Camera-type eye (tissue), 1 donor: ENCODE measurements at places on chromosomes 1 and 21. TPM values are rescaled to one million over a fixed set of nuclear protein-coding genes. Genes with fewer than 3 reads are reported as not detected.

The GNG4 gene
- total RNA-seq = 9.9 TPM

The GPR157 gene
- 2.5 TPM for total RNA-seq

The CTTNBP2NL gene
- total RNA-seq = 27.7 TPM

The RPE65 gene
- total RNA-seq = 37.7 TPM

The GJA8 gene
- total RNA-seq = 40.3 TPM

The MYCL gene
- 11.5 TPM for total RNA-seq

The LRRN2 gene
- total RNA-seq = 20.6 TPM

The C1orf115 gene
- total RNA-seq = 14.3 TPM

The CNIH3 gene
- 4.1 TPM for total RNA-seq

The VAV3 gene
- total RNA-seq = 22.1 TPM

The MEAF6 gene
- 117 TPM for total RNA-seq

The PKP1 gene
- 34.3 TPM for total RNA-seq

The NBPF4 gene
- total RNA-seq = not detected

The SLC45A1 gene
- total RNA-seq = 2.3 TPM

The ITSN1 gene
- total RNA-seq = 121 TPM

The MPZ gene
- 19.4 TPM for total RNA-seq

The TEDDM1 gene
- total RNA-seq = not detected

The CYP4A11 gene
- not detected for total RNA-seq

The TRIM67 gene
- total RNA-seq = 31.0 TPM

The CELA2A gene
- total RNA-seq = not detected

The S100A16 gene
- total RNA-seq = 39.4 TPM

The MIER1 gene
- total RNA-seq = 47.6 TPM

The ABCG1 gene
- total RNA-seq = 57.7 TPM

The TMEM54 gene
- total RNA-seq = 10.6 TPM

The GCSAML gene
- total RNA-seq = 0.82 TPM

The RIPPLY3 gene
- total RNA-seq = 0.60 TPM

The CCDC181 gene
- total RNA-seq = 57.0 TPM

The ZYG11A gene
- 0.38 TPM for total RNA-seq

The GJB3 gene
- total RNA-seq = 1.6 TPM

The MSH4 gene
- total RNA-seq = 0.77 TPM

The ANKRD45 gene
- total RNA-seq = 4.9 TPM

The FMOD gene
- 137 TPM for total RNA-seq

The DNASE2B gene
- 3.0 TPM for total RNA-seq

The LY9 gene
- total RNA-seq = 0.71 TPM

The KLHDC8A gene
- 20.7 TPM for total RNA-seq

The CDK18 gene
- 7.0 TPM for total RNA-seq

The TGFB2 gene
- 79.6 TPM for total RNA-seq

The APCS gene
- total RNA-seq = not detected

The OR2M7 gene
- total RNA-seq = not detected

The DNAJC28 gene
- 3.2 TPM for total RNA-seq

The RAD54L gene
- total RNA-seq = 2.1 TPM

The MATN1 gene
- total RNA-seq = 0.33 TPM

The CRYAA gene
- 23.1 TPM for total RNA-seq

The GJA4 gene
- total RNA-seq = 18.1 TPM

The PRAMEF33 gene
- total RNA-seq = not detected

The F5 gene
- 11.3 TPM for total RNA-seq

The LCE1F gene
- not detected for total RNA-seq

The COP1 gene
- 81.9 TPM for total RNA-seq

The PROX1 gene
- 92.5 TPM for total RNA-seq

The CLCNKB gene
- 0.55 TPM for total RNA-seq

The GPR25 gene
- total RNA-seq = not detected

The PROK1 gene
- not detected for total RNA-seq

The KIF26B gene
- total RNA-seq = 10.1 TPM

The ASTN1 gene
- 36.5 TPM for total RNA-seq

The HMGCS2 gene
- 0.44 TPM for total RNA-seq

The DSCAM gene
- total RNA-seq = 11.8 TPM

The SNX7 gene
- total RNA-seq = 30.2 TPM

The CYYR1 gene
- total RNA-seq = 12.6 TPM

The OLFM3 gene
- 19.4 TPM for total RNA-seq

The RNF187 gene
- total RNA-seq = 74.6 TPM
